ENCODE measurements at places on chromosomes 1 and 21.

DNA sequence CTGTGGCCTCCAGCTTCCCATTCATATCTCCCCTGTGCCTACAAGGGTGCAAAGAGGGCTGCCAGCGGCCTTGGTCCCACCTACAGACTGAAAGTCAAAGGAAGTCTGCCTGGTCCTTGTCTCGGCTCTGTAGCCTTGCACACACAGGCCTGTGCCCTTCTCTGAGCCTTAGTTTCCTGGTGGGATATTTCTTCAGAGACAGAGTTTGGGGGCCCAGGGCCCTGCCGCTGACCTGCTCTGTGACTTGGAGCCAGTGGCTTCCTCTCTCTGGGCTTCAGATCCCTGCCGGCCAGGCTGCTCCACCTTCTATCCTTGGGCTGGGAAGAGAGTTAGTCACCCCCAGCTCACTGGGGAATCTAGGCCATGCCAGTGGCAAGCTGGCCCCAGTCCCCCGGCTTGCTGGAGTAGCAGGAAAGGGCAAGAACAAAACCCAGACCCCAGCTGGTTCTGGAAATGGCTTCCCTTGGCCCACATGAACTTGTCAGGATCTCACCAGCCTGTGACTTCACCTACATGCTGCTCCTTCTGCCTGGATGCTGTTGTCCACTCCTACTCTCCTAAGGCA lies 1.0 kb upstream of the TMEM61 start:
- DNase-seq: no peak

GRCh38 chr1:108551137-108551862 lies 8.6 kb upstream of the EEIG2 start:
- DNase-seq: peak; percentile 34

- DNase-seq: peak; percentile 16
Observed at GRCh38 chr1:212678456-212679410, 20.9 kb downstream of the BATF3 start.

- DNase-seq: no peak
Observed at GRCh38 chr1:72202761-72203160, 79.6 kb downstream of the NEGR1 start.

- DNase-seq: peak; percentile 42
Observed at GRCh38 chr1:231550448-231550781, 21.9 kb downstream of the TSNAX start.

GRCh38 chr1:92961896-92962752 lies 862 bp upstream of the DIPK1A start:
- peak; percentile 12 for DNase-seq

GRCh38 chr1:3518256-3518655 lies 63.8 kb downstream of the ARHGEF16 start:
- no peak for DNase-seq

DNA sequence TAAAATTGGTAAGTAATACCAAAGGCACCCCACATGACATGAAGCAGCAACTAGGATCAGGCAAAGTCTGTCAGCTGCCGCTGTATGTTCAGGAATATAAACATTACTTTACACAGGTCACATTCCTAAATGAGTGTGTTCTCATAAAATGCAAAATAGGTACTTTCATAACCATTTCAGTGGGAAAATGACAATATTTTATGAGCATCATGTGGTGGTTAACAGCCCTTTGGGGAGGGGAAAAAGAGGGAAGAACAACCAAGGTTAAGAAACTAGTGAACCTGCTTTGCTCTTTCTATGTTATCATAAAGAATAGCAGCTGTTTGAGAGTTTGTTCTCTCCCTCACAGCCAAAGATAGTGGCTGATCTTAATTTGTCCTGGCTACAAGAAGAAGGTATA lies 105.4 kb upstream of the LBR start:
- no peak for DNase-seq

- no peak for DNase-seq
Observed at GRCh38 chr1:100941098-100941527, 45.2 kb downstream of the SLC30A7 start.

DNA sequence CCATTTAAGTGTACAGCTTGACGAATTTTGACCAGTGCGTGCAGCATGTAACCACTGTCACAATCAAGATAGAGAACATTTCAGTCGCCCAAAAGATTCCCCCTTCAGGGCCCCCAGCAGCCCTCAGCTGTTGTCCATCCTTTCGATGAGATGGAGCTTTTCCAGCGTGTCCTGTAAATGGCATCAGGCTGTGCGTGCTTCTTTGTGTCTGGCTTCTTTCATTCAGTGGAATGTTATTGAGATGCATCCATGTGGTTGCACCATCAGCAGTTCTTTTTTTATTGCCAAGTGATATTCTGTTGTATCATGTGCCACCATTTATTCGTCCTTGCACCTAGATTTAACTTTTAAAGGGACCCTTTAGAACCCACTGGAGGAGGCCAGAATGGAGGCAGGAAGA lies 21.9 kb downstream of the UBE2Q1 start:
- no peak for DNase-seq

DNA sequence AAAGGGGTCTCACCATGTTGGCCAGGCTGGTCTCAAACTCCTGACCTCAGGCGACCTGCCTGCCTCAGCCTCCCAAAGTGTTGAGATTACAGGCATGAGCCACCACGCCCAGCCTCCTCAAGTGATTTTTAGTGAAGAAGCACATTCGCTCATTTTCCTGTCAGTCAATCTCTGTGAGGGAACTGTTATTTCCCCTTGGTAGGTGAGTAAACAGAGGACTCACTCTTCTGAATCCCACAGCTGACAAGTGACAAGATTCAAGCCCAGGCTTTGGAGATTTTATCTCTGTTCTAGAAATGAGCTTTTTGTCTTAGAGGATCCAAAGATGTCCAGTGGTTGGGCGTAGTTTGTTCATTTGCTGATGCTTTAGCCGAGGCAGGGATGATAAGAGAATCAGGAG lies 43.9 kb upstream of the TACSTD2 start:
- no peak for DNase-seq

DNA sequence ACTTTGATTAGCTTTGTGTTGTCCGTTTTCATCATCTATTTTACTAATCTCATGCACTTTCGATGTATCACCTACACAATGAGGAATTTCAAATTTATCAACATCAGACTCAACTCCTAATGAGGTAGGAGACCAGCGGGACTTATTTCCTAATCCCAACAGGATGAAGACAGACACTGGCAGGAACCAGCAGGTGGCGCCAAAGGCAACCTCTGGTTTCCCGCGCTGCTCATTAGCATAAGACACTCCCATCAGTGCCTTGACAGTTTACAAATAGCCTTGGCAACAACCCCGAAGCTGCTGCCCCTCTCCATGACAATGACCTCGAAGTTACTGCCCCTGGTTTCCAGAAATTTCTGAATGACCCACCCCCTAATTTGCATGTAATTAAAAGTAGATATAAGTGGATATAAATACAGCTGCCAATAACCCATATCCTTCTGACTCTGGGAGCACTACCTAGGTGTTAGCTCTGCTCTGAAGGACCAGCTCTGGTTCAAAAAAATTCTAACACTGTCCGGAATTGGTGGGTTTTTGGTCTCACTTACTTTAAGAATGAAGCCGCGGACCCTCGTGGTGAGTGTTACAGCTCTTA lies 974.8 kb downstream of the ADGRL2 start:
- DNase-seq: peak; percentile 20

DNA sequence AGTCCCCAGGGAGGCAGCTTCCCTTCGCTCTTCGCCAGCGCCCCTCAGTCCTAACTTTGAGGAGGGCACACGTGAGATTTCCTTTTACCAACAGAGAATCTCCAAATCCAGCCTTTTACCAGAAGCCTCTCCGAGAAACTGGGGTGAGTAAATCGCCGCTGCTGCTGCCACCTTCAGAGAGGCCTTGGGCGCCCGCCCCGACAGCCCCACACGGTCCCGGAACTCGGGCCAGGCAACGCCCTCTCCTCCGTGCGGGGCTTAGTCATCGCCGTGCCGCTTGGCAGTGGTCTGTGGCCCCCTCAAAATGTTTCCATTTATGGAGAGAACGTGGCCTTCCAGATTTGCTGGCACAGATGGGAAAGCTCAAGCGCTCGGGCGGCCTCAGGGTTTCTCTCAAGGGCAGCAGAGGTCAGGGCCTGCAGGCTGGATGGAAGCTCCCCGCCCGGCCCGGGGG lies 41.4 kb upstream of the COL6A2 start:
- no peak for DNase-seq

DNA sequence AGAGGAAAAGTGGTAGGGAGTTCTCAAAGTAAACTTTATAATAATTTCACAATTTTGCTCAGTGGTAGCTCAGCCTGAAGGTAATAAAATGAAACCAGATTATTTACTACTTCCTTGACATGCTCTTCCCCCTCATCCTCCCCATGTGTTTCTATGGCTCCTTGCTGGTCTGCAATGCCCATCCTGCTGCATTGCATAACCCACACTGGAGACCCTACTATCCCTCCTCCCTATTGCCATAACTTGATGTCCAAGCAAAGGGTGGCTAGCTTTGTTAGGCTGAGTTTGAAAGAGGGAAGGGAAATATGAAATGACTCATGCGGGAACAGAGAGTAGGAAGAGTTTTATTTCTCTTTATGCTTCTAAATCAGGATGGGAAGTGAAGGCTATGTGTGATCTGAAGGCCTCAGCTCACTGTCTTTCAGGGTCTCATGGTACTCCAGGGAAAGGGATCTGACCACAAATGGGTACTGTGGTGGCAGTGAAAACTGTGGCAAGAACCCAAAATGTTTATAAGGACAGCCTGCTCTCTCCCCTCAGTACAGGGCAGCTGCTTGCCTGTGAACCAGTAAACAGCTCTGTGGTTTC lies 36.4 kb upstream of the HSD17B7 start:
- no peak for DNase-seq

DNA sequence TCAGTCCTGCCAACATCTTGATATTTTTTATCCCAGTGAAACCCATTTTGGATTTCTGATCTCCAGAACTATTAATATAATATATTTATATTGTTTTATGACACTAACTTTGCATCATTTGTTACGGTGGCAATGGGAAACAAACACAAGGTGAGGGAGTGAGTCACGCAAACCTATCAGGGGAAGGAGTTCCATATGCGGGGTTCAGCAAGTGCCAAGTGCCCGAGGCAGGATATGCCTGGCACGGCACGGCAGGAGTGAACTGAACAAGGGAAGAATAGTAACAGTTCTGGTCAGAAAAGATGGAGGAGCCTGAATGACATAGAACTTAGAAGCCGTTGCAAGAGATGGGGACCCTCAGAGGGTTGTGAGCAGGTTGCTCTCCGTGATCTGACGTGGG lies 7.7 kb upstream of the IL10RB start:
- no peak for DNase-seq

GRCh38 chr1:37922767-37923550 lies 23.9 kb downstream of the INPP5B start:
- peak; percentile 97 for DNase-seq

- DNase-seq: no peak
Observed at GRCh38 chr1:43241413-43241836, 28.4 kb upstream of the TMEM125 start.

GRCh38 chr1:157992833-157993146 lies 655 bp upstream of the KIRREL1 start:
- DNase-seq: no peak

DNA sequence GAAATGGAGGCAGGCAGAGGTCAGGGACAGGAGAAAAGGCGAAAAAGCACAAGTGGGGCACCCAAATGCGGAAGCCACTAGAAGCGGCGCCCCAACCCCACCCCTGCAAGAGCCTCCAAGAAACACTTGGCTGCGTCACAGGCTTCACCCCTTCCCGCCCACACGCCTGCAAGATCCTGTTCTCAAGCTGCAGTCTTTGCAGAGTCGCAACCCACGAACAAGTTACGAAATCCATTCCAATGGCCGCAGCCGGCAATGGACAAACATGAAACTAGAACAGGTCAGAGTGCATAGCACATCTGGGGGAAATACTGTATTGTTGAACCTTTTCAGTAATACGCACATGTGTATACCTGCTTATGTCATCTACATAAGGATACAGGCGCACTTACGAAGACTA lies 103.6 kb downstream of the PSMG1 start:
- DNase-seq: no peak

GRCh38 chr1:155051777-155052398 lies 772 bp downstream of the ADAM15 start:
- DNase-seq: peak; percentile 56

DNA sequence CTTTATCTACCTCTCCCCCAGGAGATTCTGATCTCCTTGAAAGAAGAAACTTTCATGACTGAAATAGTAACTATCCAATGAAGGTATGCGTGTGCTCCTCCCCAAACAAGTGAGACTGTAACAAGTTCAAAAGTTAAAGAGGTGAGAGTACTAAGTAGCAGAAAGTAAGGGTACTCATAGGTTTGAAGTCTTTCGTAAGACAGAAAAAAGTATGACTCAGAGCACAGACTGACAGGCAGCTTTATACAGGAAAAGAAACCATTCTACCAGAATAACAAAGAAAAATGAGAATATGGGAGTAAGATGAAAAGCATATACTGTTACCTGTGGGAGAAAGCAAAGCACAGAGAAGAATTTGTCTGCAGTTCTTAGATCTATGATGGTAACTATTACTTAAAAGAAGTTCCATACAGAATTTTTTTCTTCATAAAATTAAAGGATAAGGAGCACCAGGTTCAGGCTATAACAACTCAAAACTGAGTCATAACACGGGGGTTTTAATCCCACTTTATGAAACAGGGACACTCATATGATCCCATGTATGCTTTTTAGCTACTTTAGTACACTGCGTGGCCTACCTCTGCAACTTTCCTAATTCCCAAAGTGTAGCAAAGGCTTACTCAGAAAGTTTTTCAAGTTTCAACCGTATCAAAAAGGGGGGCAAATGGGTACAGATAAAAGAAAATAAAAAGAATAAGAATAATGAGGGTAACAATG lies 52.0 kb downstream of the FOXJ3 start:
- DNase-seq: no peak

DNA sequence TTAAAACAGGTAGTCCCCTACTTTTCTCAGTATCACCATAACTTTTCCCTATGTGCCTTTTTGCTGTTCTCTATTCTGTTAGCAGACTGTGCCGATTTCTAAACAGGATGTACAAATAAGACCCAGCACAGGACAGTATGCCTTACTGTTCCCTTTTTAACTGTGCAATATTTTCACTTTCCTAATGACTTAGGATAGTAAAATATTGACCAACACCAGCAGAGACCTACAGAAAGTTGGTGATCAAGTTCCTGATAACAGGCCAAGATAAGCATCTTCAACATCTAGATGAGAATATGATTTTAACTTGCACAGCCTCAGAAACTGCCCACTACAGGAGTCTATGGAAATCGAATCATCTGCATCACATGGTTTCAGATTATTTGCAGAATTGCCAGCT lies 42.0 kb downstream of the ADSS2 start:
- no peak for DNase-seq

GRCh38 chr1:67618285-67619018 lies 66.5 kb upstream of the GADD45A start:
- no peak for DNase-seq

DNA sequence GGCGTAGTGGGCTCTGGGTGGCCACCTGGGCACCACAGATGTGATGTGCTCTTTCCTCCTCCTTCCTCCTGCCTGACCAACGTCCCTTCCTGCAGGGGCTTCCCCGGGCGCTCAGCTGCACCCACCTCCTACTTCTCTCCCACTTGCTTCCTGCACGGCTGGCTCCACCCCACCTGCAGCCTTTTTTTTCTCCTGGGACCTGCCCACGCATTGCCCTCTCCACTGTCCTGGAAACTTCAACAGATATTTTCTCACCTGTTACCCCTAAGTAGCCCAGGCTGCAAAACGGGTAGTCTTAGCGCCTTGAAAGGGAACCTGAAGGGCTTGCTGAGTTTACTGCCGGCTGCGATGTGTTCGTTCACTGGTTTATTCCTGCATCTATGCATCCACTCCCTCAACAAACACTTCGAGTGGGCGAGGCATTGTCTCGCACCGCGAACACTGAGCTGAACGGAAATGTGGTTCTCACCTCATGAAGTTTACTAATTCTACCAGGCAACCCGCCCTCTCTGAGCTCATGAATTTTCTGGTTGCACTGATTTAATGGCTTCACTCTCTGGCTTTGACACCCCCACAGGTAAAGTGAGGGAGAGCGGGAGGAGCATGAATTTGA lies 23.6 kb downstream of the ZBTB18 start:
- no peak for DNase-seq

GRCh38 chr1:212214325-212214724 lies 70.9 kb upstream of the PPP2R5A start:
- DNase-seq: no peak

Data from OCI-M1 (cell line).